ENCODE measurements at places on chromosomes 1 and 21.

DNA sequence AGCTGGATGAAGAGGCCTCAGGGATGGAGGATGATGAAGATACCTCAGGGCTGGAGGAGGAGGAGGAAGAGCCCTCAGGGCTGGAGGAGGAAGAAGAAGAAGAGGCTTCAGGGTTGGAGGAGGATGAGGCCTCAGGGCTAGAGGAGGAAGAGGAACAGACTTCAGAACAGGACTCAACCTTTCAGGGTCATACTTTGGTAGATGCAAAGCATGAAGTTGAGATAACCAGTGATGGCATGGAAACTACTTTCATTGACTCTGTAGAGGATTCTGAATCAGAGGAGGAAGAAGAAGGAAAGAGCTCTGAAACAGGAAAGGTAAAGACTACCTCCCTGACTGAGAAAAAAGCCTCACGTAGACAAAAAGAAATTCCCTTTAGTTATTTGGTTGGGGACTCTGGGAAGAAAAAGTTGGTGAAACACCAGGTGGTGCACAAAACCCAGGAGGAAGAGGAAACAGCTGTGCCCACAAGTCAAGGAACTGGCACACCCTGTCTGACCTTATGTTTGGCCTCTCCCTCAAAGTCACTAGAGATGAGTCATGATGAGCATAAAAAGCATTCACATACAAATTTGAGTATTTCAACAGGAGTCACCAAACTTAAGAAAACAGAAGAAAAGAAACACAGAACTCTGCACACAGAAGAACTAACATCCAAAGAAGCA lies 15.4 kb downstream of the L1TD1 start:
- DNase-seq, result no peak

DNA sequence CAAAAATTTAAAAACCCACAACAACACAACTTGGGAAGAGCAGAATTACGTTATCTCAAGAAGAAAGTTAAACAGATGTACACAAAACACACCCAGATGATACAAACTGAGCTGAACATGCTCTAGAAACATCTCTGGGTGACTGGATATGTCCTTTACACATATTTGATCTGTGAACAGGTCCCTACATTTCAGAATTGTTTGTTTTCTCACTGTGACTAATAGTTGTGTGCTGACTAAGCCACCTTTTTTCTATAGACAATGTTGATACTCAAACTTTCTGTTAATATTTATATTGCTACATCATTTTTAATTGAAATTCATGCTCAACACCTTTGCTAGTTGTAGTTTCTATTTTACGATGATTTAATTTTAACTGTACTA lies 1.0 kb upstream of the F11R start:
- DNase-seq, result no peak

DNA sequence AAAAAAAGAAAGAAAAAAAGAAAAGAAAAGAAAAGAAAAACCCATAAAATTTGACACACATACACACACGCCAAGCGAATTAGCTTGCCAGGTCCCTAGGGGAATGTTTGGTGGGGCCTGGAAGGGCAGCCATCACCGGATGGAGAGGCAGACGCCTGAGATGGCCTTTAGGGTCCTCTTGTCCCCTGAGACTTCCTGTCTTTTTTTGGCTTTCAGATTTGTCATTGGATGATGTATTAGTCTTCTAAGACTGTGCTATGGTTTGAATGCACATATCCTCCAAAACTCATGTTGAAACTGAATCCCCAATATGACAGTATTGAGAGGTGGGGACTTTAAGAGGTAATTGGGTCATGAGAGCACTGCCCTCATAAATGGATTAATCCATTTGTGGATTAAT lies 211.8 kb downstream of the TOMM20 start:
- DNase-seq, result no peak

DNA sequence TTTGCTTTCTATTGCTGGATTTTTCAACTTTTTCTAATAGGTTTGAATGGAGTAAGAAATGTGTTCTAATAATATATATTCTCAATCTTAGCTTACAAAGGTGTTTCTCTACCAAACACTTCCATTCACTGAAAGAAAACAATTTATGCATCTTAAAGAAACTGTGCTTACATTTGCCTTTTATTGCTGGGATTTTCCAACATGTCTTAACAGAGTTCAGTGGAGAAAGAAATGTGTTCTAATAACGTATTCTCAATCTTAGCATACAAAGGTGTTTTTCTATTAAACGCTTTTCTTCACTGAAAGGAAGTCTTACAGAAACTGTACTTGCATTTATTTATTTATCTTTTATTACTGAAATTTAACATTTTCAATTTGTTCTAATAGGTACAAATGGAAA lies 5.6 kb downstream of the CD53 start:
- DNase-seq, result no peak

DNA sequence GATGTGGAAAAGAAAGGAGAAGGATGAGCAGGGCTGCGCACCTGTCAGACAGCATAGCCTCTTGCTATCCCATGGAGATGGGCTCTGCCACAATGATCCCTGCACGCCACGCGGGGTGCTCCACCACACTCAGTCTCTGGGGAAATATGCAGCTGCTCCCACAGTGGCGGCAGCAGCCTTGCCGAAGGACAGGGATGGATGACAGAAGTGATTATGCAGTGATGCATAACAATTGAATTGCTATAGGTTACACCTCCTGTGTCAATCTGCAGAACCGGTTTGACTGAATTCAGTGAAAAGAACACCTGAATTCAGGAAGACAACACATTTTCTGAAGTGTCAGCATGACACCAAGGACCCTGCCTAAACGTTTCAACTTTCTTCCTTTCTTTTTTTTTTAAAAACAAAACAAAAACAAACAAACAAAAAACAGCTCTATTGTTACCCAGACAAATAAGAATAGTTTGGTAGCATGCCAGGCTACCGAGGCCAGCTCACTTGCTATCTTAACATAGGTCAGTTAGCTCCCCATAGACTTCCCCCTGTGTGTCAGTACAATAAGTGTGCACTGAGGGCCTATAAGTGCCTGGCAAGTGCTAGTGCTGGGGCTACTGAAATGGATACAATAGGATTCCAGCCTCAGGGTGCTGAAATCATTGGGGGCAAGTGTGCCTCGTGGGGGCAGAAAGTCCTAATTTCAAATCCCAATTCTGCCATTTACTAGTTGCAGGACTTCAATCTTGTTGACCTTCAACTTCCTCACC lies 127.6 kb upstream of the LMO4 start:
- DNase-seq, result no peak
